ENCODE measurements at places on chromosomes 3 and 15. TPM values are rescaled to one million over a fixed set of nuclear protein-coding genes. Genes with fewer than 3 reads are reported as not detected.

DNA sequence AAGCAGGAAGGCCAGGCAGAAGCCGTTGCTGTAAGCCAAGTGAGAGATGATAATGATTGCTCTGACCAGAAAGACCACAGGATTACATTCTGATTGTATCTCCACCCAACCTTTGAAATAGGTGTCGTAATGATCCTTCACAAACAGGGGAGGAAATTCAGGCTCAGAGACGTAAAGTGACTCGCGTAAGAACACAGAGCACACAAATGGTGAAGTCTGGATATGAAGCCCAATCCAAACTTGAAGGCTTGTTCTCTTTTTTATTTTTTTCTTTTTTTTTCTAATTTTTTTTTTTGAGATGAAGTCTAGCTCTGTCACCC is 25.3 kb upstream of the PIAS1 start:
- H3K27ac ChIP-seq, result no peak overlapping the region
- no peak for DNase-seq
- no peaks in the 10 kb centered on the region for H3K4me1 ChIP-seq
- H3K4me3 ChIP-seq, result no peak overlapping the region
- H3K27me3 ChIP-seq, result peaks cover 13% of the 10 kb centered on the region

- no peaks in the 10 kb centered on the region for H3K27me3 ChIP-seq
- no peak overlapping the region for H3K27ac ChIP-seq
- peak overlapping the region; percentile 88 for H3K4me3 ChIP-seq
- DNase-seq, result peak; percentile 69
- H3K4me1 ChIP-seq, result peaks cover 36% of the 10 kb centered on the region
- no peaks in the 10 kb centered on the region for H3K36me3 ChIP-seq
These were observed 57.6 kb upstream of the BCL6 start for GRCh38 chr3:187802928-187803259.

- H3K27me3 ChIP-seq, result no peaks in the 10 kb centered on the region
- no peak overlapping the region for H3K4me3 ChIP-seq
- H3K4me1 ChIP-seq, result no peaks in the 10 kb centered on the region
These were observed 39.8 kb downstream of the CHDH start for GRCh38 chr3:53806182-53807116.

GRCh38 chr15:65342493-65342892 is 35.3 kb downstream of the IGDCC3 start:
- H3K27me3 ChIP-seq, result no peaks in the 10 kb centered on the region
- no peak for DNase-seq
- H3K27ac ChIP-seq, result no peak overlapping the region
- no peaks in the 10 kb centered on the region for H3K4me1 ChIP-seq

GRCh38 chr3:51684971-51685751 is 14.1 kb downstream of the TEX264 start:
- no peaks in the 10 kb centered on the region for H3K27me3 ChIP-seq
- peak overlapping the region; percentile 88 for H3K27ac ChIP-seq
- DNase-seq, result peak; percentile 47
- peak overlapping the region; percentile 67 for H3K4me3 ChIP-seq
- H3K4me1 ChIP-seq, result peaks cover 96% of the 10 kb centered on the region

- no peak within 1 kb of the TSS for H3K27ac ChIP-seq
- DNase-seq, result peak; percentile 7
- H3K36me3 ChIP-seq, result no peaks in the 10 kb centered on the region
These were observed at the start of gene CSPG5 for GRCh38 chr3:47578691-47579632. TSS of gene CSPG5 (minus strand) at chr3:47578865. CDS start at chr3:47578693, 172 bp downstream.

DNA sequence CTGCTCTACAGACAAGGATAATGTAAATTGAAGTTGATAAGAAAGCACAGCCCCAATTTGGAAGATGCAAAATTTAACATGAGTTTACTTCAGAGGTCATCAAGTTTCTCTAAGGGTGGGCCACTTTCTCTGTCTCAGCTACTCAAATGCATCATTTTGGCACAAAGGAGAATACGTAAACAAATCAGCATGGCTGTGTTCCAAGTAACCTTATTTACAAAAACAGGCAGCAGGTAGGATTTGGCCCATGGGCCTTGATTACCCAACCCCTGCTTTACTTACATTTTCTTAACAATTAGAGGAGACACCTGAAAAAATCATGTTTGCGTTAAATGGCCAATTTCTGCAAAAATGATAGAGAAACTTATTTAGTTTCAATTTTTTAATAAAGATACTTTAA is 181.7 kb downstream of the GBE1 start:
- no peak for DNase-seq
- no peak overlapping the region for H3K4me3 ChIP-seq
- no peaks in the 10 kb centered on the region for H3K4me1 ChIP-seq
- no peak overlapping the region for H3K27ac ChIP-seq

GRCh38 chr3:188750617-188751016 is 421.2 kb upstream of the TPRG1 start:
- peaks cover 5% of the 10 kb centered on the region for H3K4me1 ChIP-seq
- H3K27ac ChIP-seq, result no peak overlapping the region
- no peaks in the 10 kb centered on the region for H3K27me3 ChIP-seq
- no peak for DNase-seq
- no peak overlapping the region for H3K4me3 ChIP-seq

GRCh38 chr3:64111872-64112271 is 88.6 kb upstream of the PSMD6 start:
- H3K27ac ChIP-seq, result no peak overlapping the region
- no peak for DNase-seq
- H3K4me1 ChIP-seq, result no peaks in the 10 kb centered on the region
- no peaks in the 10 kb centered on the region for H3K36me3 ChIP-seq

DNA sequence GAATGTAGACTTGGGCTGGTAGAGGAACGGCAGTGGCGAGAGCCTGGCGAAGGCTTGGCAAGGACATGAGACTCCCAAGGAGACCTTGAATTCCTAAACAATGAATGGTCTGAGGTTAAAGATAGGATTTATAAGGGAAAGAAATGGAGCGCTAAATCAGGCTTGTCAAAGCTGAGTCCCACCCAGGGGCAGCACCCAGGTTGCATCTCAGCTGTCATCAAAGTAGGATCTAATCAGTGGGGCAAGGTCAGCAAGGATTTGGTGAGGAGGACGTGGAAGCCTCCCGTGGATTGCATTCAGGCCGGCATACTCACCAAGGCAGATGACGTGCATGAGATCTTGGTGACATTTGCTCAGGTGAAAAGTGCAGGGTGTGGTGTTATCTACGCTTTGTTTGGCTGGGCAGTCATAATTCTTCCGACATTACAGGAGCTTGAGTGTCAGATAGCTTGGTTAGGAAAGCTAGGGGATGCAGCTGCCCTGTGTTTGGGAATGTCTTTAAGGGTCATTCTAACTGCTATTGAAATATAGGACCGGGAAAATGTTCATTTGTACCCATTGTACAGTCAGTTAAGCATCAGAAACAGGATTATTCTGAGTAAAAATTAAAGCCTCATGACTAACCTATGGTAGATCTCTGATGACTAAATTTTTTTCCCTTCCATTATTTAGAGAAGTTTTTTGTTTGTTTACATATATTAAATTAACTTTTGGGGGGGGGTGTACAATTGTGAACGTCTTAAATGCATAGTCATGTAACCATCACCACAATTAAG is 99.4 kb upstream of the TSC22D2 start:
- no peak overlapping the region for H3K27ac ChIP-seq
- DNase-seq, result no peak
- H3K4me1 ChIP-seq, result no peaks in the 10 kb centered on the region
- H3K4me3 ChIP-seq, result no peak overlapping the region
- peaks cover 9% of the 10 kb centered on the region for H3K27me3 ChIP-seq

DNA sequence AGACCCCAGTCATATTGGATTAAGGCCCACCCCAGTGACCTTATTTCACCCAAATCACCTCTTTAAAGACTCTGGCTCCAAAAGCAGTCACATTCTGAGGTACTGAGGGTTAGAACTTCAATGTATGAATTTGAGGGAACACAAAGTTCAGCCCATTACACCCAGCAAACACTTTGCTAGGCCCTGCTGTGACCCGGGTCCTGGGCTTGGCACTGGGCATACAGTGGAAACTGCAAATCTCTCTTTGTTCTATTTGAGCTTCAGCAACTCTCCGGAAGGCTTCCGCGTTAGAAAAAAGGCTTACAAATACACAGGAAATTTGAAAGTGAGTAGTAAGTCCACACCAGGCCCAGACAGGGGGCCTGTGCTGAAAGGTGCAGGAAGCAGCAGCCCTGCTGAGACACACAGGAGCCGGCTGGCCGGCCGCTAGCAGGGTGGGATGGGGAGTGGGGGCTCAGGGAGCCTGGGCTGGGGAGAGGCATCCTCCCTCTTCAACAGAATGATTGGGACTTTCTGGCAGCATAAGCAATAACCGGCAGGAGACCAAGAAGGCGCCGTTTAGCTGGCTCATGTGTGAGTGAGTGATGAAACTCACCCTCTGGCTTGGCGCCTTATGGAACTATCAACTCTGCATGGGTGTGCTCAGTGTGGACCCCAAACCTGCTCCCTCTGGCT is 13.0 kb downstream of the LIPC start:
- H3K4me1 ChIP-seq, result no peaks in the 10 kb centered on the region
- DNase-seq, result no peak
- no peak overlapping the region for H3K4me3 ChIP-seq
- H3K27me3 ChIP-seq, result no peaks in the 10 kb centered on the region
- H3K27ac ChIP-seq, result no peak overlapping the region
- H3K36me3 ChIP-seq, result no peaks in the 10 kb centered on the region

PLCB2 gene
- total RNA-seq, result 305 TPM

DNA sequence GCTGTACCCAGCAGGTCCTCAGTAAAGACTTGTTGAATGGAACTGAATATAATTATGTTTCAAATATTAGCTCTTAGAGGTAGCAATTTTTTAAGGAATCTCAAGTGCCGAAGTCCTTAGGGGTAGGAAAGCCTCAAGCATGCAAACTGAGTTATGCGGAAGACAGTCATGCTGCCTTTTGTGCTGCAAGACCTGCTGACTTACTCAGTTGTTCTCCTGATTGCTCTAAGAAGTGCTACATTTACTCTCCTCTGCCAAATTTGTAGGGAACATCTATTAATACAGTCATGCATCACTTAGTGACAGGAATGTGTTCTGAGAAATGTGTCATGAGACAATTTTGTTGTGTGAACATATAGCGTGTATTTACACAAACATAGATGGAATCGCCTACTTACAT is 325.6 kb upstream of the AZI2 start:
- DNase-seq, result no peak
- no peaks in the 10 kb centered on the region for H3K36me3 ChIP-seq
- no peak overlapping the region for H3K4me3 ChIP-seq
- H3K27me3 ChIP-seq, result no peaks in the 10 kb centered on the region

- no peaks in the 10 kb centered on the region for H3K27me3 ChIP-seq
- no peaks in the 10 kb centered on the region for H3K4me1 ChIP-seq
- DNase-seq, result no peak
- no peak overlapping the region for H3K27ac ChIP-seq
- no peak overlapping the region for H3K4me3 ChIP-seq
These were observed 50.9 kb downstream of the ARPP21 start for GRCh38 chr3:35690271-35690670.

AGTR1 gene
- not detected for total RNA-seq

ALDH1A3 gene
- not detected for total RNA-seq

DNA sequence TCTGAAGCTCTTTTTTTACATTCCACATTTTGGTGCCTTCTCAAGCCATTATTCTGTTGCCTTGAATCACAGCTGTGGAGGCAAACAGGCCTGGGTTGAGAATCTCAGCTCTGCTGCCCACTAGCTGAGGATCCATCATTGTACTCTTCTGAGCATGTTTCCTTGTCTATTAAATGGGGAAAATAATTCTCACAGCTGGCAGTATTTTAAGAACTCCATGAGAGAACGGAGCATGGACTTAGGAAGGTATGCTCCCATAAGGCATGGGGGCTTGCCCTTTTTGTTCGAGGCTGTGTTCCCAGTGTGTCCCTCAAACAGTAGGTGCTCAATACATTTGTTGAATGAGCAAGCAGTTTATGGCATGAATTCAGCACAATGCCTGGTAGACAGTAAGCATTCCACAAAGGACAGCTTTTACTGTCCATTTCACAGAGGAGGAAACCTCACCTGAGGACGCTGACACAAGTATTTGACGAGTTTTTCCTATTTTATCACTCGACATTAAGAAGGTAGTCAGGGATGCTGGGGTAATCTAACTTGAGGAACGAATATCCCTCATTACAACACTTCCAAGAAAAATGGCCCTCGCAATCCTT is 2.1 kb upstream of the PTPRG start:
- H3K4me1 ChIP-seq, result peaks cover 15% of the 10 kb centered on the region
- H3K27ac ChIP-seq, result no peak overlapping the region
- no peaks in the 10 kb centered on the region for H3K36me3 ChIP-seq
- H3K4me3 ChIP-seq, result no peak overlapping the region

CLDN16 gene
- total RNA-seq, result not detected

ROPN1B gene
- not detected for total RNA-seq

- no peaks in the 10 kb centered on the region for H3K4me1 ChIP-seq
- H3K27me3 ChIP-seq, result no peaks in the 10 kb centered on the region
- H3K27ac ChIP-seq, result no peak overlapping the region
These were observed 73.8 kb upstream of the ACTC1 start for GRCh38 chr15:34869110-34869509.

- no peaks in the 10 kb centered on the region for H3K36me3 ChIP-seq
- DNase-seq, result no peak
- no peak overlapping the region for H3K4me3 ChIP-seq
These were observed 307.4 kb downstream of the THSD4 start for GRCh38 chr15:71422530-71423259.

DNA sequence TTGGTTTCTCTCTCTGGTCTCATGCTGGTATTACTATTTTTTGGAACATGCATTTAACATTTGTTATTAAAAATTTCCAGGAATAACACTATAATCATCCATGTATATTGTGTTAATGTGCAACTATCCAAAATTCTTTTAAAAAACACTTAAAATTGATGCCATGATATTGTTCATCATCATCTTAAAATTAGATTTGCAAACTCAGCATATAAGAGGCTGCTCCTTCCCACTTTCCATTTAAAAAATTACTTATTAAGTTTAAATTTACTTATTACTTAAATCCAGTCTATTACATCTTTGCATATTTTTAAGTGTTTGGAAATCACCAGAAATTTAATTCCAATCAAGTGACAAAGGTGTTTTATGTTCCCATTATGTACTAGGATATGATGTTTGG is 5.8 kb upstream of the ABHD17C start:
- peaks cover 2% of the 10 kb centered on the region for H3K4me1 ChIP-seq
- H3K36me3 ChIP-seq, result no peaks in the 10 kb centered on the region
- no peak overlapping the region for H3K4me3 ChIP-seq
- peaks cover 3% of the 10 kb centered on the region for H3K27me3 ChIP-seq
- DNase-seq, result no peak

DNA sequence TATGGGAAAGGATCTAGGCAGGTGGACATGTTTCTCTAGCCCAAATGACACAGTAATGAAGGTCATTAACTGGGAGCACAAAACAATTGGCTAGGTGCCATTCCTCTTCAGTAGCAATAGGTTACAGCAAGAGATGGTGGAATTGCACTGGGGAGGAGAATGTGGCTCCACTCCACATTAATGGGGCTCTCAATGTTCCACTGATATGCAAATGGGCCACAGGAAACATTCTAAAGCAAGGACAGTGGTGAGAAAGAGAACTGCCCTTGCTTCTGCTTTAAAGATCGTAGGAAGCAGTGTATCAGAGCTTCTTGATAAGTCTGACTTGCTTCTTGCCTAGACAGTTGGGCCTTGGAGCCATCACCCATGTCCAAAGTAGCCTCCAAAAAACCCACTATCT is 271.4 kb upstream of the PPP2R3A start:
- no peak for DNase-seq
- H3K36me3 ChIP-seq, result no peaks in the 10 kb centered on the region
- H3K4me3 ChIP-seq, result no peak overlapping the region

BCHE gene
- total RNA-seq, result not detected
